ENCODE measurements at places on chromosomes 12 and 14.

- no peak for DNase-seq
Observed at GRCh38 chr12:20523658-20524057, 155.3 kb downstream of the PDE3A start.

- no peak for DNase-seq
Observed at GRCh38 chr14:100281286-100282082, 24.8 kb downstream of the SLC25A29 start.

- DNase-seq = no peak
Observed at GRCh38 chr12:23559268-23559753, 390.2 kb downstream of the SOX5 start.

GRCh38 chr12:120997448-120997847 lies 18.8 kb downstream of the C12orf43 start:
- DNase-seq = no peak

- no peak for DNase-seq
Observed at GRCh38 chr12:77751939-77752338, 78.8 kb upstream of the NAV3 start.

- no peak for DNase-seq
Observed at GRCh38 chr12:99121546-99121945, 476.5 kb downstream of the APAF1 start.

DNA sequence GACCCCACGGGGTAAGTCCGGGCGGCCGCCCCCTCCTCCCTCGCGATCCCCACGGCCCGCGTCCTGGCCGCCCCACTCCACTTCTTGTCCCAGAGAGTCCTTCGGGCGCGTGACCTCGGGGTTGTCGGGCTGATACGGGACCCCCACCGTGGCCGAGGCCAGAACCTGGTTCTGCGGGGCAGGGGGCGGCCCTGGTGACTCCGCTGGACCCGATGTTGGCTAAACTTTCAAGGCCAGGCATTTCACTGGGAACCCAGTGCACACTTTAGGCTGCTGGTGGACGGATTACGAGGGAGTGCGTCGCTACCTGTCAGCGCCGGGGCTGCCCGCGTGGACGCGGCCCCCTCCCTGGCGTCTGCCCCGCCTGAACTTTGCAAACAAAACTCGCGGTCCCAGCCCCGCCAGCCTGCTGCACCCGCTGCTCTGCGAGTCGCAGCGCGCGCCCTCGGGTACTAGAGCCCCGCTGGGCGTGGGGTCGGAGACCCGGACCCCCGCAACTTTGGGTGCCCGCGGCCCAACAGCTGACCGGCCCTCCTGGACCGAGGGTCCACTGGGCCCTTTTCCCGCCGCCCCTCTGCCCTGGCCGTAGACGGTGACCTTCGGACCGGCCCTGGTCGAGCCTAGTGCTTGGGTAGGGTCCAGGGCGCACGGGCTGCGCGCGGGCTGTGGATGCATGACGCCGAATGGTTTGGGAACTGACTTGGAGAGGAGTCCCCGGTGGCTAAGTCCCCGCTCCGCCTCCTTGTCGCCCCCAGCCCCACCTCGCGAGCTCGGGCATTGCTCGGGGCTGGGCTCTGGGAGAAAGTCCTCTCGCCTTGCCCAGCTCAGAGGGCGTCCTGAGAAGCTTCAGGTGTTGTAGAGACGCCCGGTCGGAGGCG lies 624 bp downstream of the RIN3 start:
- DNase-seq = no peak
